ENCODE measurements at places on chromosomes 2 and 18.

DNA sequence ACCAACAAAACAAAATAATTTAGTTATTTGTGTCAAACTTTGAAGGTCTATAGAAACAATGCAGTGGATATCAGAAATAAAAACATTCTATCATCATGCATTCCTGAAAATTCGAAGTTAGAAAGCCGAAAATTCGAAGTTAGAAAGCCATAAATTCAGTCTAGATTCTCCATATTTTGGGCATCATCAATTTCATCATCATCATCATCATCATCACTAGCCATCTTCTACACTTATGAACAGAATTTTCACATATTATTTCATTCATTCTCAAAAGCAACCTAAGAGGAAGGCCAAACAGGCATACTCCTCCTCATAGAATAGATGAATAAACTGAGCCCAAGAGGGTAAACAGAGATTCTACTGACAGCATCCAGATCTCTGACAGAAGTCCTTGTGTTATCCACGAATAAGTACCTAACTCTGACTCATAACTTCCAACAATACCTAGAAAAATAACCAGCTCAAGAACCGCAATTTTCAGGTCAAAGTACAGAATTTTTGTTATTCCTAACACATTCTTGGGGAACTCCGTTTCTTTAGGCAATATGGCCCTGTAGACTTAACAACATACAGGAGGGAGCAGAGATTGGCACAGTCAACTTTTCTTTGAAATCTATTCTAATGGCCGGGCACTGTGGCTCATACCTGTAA, 84.7 kb downstream of the TCF4 start:
- DNase-seq: no peak

GRCh38 chr2:231332388-231332787, 63.1 kb upstream of the B3GNT7 start:
- DNase-seq: no peak

- no peak for DNase-seq
These were observed 591.3 kb downstream of the ZEB2 start for GRCh38 chr2:143928613-143929012.

- no peak for DNase-seq
These were observed 22.0 kb downstream of the KCTD1 start for GRCh38 chr18:26526128-26526965.

DNA sequence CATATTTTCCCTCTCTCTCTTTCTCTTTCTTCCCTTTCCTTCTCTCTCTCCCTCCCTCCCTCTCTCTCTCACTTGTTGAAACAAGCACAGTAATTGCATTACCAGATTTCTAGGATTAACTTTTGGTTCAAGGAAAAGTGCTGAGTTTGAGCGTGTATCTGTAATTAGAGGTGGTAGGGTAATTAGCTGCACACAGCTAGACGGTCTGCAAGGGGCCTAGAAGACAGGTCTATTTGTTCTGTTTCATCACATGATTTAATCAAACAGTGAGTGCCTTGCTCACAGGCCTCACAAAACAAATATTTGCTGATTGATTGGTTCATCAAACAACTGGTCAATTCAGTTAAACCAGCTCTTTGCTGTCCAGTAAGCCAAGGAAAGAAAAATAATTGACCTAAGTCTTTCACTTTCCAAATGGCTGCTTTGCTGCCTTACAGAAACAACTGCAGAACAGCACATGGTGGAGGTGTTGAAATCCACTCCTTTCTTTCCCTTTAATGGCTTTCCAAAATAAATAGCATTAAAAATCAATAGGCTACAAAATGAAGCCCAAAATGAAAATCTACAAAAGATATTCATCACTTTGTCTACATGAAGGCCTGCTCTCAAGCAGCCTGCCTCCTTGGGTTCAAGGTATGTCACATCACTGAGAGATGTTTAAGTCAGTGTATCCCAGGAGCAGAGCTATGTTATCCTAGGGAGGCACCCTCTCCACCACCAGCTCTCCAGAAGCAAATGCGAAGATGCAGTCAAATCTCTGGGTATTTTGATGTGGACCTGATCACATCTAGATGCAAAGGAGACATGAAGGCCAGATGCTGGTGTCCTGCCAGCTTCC, 264.4 kb upstream of the SIX2 start:
- no peak for DNase-seq
